Adrenal gland (tissue), 19 donors: ENCODE measurements at places on chromosomes 16 and 17. TPM values are rescaled to one million over a fixed set of nuclear protein-coding genes. Genes with fewer than 3 reads are reported as not detected.
A peak's percentile ranks its signal among the peaks of the same experiment; 100 is the strongest.

Gene NLRC5
- 27.1 TPM for total RNA-seq

Gene FBXO39
- total RNA-seq: not detected

Gene CPNE7
- total RNA-seq: 0.36 TPM

Gene BTBD17
- total RNA-seq: not detected

Gene KRTAP9-8
- total RNA-seq: not detected

Gene HOXB5
- 0.96 TPM for total RNA-seq

Gene TEKT1
- total RNA-seq: not detected

Gene NPTX1
- total RNA-seq: 2.6 TPM

Gene KRTAP17-1
- total RNA-seq: not detected

DNA sequence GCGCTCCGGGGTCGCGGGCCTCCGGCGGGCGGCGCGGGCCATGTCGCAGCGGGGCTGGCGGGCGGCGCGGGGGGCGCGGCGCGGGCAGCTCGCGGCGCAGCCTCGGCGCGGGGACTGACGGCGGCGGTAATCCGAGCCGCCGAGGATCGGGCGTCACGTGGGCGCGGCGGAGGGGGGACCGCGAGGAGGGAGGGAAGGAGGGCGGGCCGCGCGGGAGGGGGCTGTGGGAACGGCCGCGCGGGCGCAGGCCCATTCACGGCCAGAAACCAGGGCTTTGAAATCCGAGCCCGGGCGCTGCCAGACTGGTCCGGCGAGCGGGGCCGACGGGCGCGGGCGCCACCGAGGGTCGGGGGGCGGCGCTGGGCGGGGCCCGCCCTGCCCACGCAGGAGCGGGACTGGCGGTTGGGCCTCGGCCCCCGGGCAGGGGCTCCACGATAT, at the start of gene MTSS2:
MTSS2 (minus strand) TSS at position 116 of the 438 bp plus-strand sequence. CDS start 262 bp downstream, outside the sequence.
- peak; percentile 86 for DNase-seq

GRCh38 chr17:79205688-79206205, 131.1 kb downstream of the ENGASE start:
- DNase-seq: no peak

DNA sequence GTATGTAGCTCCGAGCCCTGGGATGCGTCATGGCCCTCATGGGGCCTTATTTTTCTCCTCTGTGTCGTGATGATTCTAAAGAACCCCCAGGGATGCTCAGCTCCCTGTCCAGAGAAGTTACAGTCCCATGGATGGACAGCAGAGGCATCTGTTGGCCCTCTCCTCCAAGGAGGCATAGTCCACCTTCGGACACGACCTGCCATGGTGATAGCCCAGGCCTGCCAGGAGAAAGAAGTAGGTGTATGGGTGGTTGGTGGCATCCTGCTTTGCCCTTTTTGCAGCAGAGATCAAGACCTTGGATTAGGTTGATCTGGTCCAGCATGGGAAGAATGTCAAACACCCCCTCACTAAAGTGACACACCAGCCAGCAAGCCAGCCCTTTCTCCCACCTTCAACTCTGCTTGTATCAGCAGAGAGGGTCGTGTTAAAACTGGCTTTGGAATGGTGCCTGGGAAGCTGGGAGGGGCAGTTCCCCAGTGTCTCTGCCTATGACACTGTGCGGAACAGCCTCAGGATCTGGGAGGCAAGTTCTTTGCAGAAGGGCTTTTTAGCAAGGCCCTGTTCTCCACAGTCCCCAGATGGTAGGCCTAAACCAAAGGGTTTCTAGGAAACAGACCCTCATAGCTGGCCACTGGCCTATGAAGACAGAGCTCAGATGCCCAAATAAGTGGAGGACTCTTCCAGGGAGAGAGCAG, 259.9 kb upstream of the RPL38 start:
- DNase-seq: no peak

- no peak for DNase-seq
Measured at GRCh38 chr16:89338863-89339262, 121.4 kb downstream of the ZNF778 start.

DNA sequence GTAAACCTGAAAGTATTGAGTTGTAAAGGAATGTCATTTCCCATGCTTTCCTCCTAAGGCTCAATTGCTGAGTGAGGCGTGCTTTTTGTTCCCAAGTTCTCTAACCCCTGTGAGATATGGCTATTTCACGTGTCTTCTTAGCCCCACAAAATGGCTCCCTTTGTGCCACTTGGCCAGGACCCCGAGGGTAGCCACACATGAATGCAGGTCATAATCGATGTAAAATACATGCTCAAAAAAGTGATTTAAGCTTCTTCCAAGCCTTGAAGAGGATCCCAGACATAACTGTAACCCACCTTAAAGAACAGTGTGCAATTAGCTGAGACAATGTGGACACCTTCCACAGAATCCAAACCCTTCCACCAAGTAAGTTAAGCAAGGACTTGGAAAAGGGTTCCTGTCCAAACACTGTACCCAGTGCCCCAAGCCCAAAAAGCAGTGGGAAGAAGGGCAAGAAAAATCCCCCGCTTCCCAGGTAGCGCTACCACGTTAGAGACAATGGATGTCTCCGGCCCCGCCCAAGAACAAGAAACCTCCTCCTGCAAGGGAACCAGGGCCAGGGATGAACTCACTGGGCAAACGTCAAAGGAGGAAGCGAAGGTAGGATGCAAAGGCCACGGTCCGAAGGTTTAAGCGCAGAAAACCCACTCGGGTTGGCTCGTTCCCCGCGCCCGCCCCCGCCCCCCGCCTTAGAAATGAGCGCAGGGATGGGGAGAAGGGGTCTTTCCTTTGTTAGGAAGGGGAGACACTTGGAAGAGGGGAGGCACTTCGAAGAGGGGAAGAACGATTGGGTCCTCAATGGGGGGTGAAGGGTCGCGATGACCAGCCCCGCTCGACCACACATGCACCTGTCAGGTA, 1.2 kb downstream of the JPT1 start:
- DNase-seq: no peak

- no peak for DNase-seq
Measured at GRCh38 chr16:29663016-29663806, at the start of gene SPN. Gene SPN, plus strand, starts transcription at chr16:29663247. Its CDS starts 482 bp downstream, at chr16:29663729.

- no peak for DNase-seq
Measured at GRCh38 chr16:15894571-15895374, 6.4 kb upstream of the CEP20 start.

GRCh38 chr16:20114356-20114755, 40.7 kb upstream of the GPR139 start:
- peak; percentile 73 for DNase-seq

GRCh38 chr16:86171329-86171728, 272.4 kb downstream of the IRF8 start:
- no peak for DNase-seq

DNA sequence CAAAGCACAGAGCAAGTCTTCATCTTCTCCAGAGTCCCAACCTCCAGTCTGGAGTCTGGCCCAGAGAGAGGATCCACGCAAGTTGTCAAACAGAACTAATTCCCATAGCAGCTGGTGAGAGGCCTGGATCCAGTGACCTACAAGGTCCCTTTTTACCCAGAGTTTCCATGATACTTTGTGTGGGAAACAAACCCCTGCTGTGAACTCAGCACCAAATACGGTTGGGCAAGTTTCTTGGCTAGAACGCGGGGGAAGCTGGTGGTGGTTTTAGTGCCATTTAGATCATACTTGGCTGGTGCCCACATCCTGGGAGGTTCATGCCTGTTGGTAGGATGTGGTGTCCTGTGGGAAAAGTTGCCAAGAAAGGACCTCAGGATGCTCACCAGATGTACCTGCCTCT, 18.1 kb downstream of the TMC7 start:
- DNase-seq: no peak

DNA sequence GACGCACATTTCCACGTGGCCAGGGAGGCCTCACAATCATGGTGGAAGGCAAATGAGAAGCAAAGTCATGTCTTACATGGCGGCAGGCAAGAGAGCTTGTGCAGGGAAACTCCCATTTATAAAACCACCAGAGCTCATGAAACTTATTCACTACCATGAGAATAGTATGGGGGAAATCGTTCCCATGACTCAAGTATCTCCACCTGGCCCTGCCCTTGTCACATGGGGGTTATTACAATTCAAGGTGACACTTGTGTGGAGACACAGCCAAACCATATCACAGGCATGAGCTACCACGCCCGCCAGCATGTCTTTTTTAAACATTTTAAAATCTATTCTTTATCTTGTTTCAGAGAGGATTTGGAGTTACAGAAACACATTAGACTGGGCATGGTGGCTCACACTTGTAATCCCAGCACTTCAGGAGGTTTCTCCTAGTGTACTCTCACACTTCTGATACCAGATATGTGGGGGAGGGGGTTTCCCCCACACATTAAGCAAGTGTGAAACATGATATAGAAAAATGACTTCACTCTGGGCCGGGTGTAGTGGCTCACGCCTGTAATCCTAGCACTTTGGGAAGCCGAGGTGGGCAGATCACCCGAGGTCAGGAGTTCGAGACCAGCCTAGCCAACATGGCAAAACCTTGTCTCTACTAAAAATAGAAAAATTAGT, 5.6 kb upstream of the ATMIN start:
- no peak for DNase-seq

GRCh38 chr17:80224683-80225082, 4.5 kb downstream of the SLC26A11 start:
- DNase-seq: no peak

- no peak for DNase-seq
Measured at GRCh38 chr17:75774471-75774990, 9.5 kb upstream of the GALK1 start.

GRCh38 chr17:77736199-77736585, 222.3 kb upstream of the TNRC6C start:
- peak; percentile 9 for DNase-seq

DNA sequence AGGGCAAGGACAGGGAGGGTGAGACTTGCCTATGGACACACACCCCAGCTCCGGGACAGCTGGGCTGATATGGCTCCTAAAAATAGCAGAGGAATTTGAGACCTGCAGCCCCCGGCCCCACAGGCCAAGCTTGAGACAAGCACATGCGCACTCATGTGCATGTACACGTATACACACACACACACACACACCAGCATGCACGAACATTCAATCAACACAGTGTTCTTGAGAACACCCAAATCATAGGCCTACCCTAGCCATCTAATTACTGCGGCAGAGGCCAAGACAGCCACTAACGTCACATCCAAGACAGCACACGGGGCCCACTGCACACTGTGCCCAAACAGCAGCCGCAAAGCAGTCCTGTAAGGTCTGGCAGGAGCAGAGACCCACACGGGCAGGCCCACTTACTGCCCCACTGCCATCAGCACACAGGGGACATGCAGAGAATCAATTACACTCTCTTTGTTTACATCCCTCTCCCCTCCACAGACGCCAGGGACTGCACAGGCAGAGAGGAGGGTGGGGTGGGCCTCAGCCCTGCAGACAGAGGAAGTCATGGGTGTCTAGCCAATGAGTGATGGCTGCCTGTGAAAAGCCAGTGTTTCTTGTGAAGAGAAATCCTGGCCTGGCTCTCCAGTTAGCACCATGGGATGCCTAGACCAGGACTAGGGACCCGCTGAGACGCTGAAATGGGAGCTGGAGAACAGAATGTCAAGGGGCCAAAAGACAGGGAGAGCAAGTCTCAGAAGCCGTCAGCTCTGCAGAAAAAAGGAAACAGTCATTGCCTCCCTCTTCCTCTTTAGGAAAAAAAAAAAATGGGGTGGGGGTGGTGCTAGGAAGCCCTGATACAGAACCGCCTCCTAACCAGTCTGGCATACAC, 39.3 kb downstream of the MYO18A start:
- no peak for DNase-seq

DNA sequence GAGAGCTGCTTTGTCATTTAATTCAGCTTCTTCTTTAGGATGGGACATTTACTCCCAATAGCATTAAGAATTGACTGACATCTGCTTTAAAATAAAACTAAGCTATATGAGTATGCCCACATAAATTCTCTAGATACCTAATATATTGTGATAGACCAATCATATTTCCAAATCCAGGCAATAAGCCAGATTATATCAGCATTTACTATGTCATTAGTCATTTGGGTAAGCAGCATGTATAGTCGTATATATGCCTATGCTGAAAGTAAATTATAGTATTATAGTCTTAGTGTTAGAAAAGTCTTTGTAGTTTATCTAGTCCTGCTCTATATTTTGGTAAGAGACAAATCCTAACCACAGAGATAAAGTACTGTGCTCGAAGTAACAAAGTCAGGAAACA, 958.1 kb downstream of the KCNJ2 start:
- DNase-seq: no peak

DNA sequence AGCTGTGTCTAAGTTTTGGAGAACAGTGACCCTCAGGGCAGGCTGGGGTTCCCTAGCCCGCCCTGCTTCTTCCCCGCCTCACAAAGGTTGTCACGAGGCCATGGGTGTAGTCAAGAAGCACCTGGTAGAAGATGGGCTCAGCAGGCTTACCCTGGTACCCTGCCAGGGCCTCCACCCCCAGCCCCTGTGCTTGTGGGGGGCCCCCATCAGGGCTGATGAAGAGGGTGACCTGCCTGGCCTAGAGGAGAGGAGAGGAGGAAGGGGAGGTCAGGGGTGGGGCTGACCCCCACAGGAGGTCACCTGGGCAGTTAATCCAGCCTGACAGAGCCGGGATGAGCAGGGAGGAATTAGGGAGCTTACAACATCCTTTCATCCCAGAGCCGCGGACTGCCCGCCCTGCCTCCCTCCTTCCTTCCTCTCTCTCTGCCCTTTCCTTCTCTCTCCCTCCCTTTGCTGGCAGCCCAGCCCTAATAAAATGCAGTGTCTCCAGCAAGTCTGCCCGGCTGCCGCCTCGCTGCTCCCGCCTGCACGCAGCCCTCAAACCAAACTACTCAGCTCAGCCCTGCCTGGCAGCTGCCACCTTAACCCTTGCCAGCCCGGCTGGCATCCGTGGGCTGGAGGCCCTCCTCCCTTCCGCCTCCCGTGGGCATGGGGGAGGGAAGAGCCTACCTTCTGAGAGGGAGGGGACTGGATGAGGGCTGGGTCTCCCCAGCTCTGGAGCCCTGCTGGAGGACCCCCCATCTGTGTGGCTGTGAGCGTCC, 7.2 kb downstream of the DLX3 start:
- no peak for DNase-seq

GRCh38 chr16:89297156-89297874, 79.8 kb downstream of the ZNF778 start:
- no peak for DNase-seq

- DNase-seq: no peak
Measured at GRCh38 chr17:76394166-76394565, 9.8 kb downstream of the SPHK1 start.

- DNase-seq: no peak
Measured at GRCh38 chr17:38558728-38559050, 47.1 kb downstream of the SRCIN1 start.

GRCh38 chr16:11650641-11651591, 17.3 kb upstream of the SNN start:
- DNase-seq: no peak

GRCh38 chr17:2198927-2199326, 104.7 kb downstream of the SMG6 start:
- DNase-seq: no peak

- no peak for DNase-seq
Measured at GRCh38 chr16:51146256-51146924, 4.7 kb downstream of the SALL1 start.

DNA sequence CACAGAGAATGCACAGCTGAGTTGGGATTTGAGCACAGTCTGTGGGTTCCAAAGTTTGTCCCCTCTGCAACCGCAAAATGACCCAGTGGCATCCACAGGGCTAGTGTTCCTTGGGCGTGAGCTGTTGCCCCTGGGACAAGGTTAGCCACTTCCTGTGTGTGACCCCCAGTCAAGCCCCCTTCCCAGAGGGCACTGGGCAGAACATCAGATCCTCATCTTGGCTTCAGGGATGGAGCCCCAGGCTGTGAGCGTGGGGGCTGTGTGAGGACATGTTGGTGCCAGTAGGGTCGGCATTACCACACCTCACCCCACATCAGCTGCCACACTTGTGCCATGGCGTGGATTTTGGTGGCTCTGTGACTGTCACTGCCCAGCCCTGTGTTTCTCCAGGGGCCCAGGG, 55.3 kb downstream of the USP22 start:
- peak; percentile 35 for DNase-seq

- DNase-seq: no peak
Measured at GRCh38 chr17:80214878-80215210, 5.3 kb downstream of the SGSH start.
